COR-L47 (cell line): ENCODE measurements at places on chromosomes 12 and 14.
A peak's percentile ranks its signal among the peaks of the same experiment; 100 is the strongest.

GRCh38 chr12:82745063-82745674 is 58.5 kb downstream of the TMTC2 start:
- DNase-seq: no peak

DNA sequence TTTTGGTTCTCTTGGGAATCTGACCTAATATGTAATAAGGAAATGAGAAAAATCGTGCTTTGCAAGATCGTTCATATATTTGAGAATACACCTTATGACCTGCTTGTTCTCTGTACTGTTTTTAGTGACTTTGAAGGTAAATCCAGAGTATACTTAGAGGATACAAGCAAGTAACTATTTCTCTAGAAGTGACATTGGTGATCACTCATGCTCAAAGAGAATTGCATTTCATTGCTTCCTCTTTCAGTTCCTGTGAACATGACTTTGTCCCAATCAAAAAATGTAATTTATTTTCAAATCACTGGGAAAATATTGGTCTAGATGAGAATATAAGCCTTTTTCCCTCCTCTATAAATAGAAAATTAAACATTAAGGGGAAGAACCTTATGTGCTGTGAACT is 2.7 kb downstream of the KTN1 start:
- DNase-seq: no peak

DNA sequence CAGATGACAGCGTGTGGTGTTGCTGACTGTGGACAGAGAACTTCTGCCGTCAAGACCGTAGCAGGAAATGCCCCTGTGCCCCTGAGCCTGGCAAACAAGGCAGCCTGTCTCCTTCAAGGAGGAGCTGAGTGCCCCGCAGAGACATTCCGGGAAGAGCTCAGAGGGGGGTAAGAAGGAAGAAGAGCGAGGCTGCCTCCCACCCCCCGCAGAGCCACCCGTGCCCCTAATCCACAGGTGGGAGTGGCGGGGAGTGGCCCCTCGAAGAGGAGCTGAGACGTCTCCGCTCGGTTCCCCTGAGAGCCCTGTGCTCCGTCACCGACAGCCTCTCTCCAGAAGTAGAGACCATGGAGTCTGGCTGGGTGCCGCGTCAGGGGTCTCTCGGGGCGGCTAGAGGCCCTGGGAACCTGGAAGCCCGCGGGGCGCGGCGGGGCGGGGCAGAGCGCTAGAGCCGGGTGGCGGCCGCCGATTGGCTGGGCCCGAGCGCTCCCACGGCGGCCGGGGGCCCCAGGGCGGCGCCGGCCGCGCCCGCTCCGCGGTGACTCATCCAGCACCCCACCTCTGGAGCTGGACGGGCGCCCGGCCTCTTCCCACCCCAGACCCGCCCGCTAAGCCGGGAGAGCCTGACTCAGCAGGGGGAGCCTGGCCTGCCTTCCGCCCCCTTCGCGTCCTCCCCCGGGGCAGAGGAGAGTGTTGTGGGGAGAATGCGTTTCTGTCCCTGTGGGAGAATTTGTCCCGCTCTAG is 25.2 kb upstream of the KRT78 start:
- peak; percentile 82 for DNase-seq

- DNase-seq: no peak
Observed at GRCh38 chr12:51950682-51951198, 759 bp upstream of the ACVR1B start.

- peak; percentile 37 for DNase-seq
Observed at GRCh38 chr14:71166180-71166837, 259.1 kb downstream of the PCNX1 start.

DNA sequence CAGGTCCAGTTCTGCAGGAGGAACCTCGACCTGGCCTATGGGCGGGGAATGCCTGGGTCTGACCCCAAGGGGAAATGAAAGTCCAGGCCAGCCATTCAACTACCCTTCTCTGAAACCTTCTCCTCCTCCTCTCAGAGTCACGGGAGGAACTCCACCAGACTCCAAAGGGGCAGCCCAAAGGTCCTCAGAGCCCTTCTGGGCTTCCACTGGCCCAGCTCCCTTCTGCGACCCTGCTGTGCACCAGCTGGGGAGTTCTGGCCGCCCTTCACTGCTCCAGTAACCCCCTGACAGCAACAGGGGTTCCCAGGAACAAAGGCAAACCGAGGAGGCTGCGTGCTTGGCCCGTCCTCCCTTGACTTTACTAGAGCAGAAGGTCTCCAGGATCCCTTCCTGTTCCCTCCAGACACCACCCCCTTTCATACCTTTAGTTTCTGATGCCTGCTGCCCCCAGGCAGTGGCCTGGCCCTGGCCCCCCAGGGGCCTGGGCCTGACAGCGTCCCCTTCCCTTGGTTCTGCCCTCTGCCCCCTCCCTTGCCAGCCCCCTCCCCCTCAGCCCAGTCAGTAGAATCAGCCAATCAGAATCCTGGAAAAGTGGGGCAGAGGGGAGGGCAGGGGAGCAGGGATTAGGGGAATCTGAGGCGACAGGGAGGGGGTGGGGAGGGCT is 850 bp upstream of the ZNF385A start:
- no peak for DNase-seq

- no peak for DNase-seq
Observed at GRCh38 chr12:131420867-131421447, 289.9 kb upstream of the SFSWAP start.

DNA sequence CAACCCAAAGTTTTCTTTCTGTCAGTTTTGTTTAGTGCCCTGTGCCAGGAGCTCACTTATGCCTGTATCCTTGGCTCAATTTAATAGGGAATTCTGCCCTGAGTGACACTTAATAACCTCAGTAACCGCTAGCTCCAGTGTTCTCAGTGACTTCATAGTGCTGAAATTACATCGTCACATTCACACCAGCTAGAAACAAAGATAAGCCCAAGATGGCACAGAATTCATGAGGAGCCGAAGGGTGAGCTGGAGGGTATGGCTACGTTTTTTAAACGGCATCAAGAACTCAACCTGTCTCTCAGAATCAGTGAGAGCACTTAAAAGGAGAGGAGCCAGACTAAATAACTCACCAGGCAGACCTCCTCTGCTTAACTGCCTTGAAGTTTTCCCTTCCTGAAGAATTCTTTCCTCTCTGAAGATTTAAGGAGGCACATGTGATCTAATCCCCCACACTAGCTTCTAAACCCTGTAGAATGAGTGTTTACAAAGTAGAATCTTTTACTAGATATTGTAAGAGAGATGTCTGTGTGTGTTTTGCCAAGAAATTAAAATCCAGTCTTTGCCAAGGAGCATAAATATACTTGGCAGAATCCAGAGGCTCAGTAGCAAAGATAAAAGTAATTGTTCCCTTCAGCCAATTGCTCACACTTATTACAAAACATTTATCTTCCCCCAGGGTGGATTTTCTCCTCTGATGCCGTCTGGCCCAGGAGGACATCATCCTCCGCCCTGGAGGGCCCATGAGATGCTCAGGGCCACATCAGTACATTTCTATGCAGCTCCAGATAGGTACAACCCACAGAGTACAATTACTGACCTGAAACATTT is 37.3 kb downstream of the PTGER2 start:
- DNase-seq: no peak

- no peak for DNase-seq
Observed at GRCh38 chr14:31895206-31895605, 181.9 kb upstream of the ARHGAP5 start.

- DNase-seq: no peak
Observed at GRCh38 chr12:80242321-80242720, 143.0 kb downstream of the OTOGL start.

GRCh38 chr14:67820428-67820971 is 921 bp downstream of the RAD51B start:
- DNase-seq: no peak
